ENCODE measurements at places on chromosomes 3 and 15.

GRCh38 chr3:194098081-194098842 is 37.7 kb upstream of the HES1 start:
- no peak for DNase-seq

DNA sequence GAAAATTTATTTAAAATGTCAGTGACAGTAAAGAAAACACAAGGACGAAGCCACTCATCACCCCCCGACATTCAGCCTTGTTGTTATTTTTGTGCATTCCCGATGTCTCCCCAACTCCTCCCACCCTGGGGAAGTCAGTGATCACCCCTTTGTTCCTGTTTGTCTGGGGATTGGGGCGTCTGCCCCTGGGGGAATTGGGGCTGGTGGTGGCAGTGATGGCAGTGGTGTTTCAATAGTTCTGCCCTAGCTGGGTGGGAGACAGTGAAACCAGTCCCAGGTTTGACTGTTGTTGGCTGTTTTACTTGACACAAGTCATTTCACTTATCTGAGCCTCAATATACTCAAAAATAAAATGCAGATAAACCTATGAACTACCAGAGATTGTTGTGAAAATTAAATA is 33.5 kb downstream of the IRAK2 start:
- no peak for DNase-seq

- DNase-seq, result peak; percentile 72
Observed at GRCh38 chr3:72270072-72270681, 485.2 kb upstream of the PROK2 start.

DNA sequence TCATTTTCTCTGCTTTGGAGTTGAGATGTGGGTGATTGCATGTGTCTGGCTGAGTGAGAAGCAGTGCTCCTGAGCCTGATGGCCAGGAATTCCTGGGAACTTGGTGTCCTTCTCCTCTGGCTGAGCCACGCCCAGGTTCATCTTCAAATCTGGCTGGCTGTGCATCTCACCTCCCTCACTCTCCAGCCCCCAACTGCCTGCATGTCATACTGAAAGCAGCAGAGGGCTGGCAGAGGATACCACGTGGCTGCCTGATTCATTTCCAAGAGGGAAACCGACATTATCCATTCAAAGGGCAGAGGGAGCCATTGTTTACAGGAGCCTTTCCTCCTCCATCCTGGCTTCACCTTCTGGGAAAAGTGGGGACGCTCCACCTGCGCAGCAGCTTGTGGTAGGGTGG is 57.4 kb downstream of the ABHD5 start:
- DNase-seq, result no peak

GRCh38 chr3:175432376-175433025 is 573.4 kb downstream of the NAALADL2 start:
- peak; percentile 22 for DNase-seq

DNA sequence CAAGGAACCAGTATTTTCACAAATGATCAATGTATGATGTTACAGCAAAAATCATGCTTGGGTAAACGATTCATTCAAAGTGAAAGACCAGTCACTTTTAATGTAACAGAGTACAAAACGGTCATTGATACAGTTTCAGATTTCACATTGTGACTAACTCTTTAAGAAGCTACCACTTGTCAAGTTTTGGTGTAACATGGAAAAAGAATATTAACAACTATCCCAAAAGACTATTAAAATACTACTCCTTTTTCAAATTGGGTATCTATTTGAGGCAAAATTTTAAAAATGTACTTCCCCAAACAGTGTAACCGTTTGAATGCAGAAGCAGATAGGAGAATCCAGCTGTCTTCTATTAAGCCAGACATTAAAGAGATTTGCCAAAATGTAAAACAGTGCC is 31.7 kb downstream of the AKAP13 start:
- no peak for DNase-seq

- no peak for DNase-seq
Observed at GRCh38 chr15:70995383-70995970, 102.9 kb downstream of the LRRC49 start.

GRCh38 chr3:40753951-40754350 is 229.2 kb downstream of the ZNF621 start:
- no peak for DNase-seq

- peak; percentile 41 for DNase-seq
Observed at GRCh38 chr15:39874890-39875549, 45.0 kb downstream of the GPR176 start.

DNA sequence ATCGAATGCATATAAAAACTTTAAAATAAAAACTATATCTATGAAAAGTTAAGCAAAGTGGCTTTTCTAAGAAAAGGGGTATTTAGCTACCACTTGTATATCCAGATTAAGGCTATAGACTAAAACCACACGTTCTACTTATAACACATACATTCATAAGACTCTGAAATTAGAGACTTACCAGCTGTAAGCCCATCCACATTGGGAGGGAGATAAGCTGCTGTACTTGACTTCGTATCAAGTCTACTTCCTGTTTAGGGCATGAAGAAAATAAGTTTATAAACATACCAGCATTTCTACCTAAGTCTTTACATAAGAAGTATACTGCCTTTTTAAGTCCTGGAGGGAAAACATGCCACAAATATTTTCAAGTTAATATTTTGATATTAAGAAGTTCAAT is 27.7 kb downstream of the AQR start:
- no peak for DNase-seq

GRCh38 chr3:39143051-39143885 is 10.1 kb downstream of the CSRNP1 start:
- DNase-seq, result no peak

DNA sequence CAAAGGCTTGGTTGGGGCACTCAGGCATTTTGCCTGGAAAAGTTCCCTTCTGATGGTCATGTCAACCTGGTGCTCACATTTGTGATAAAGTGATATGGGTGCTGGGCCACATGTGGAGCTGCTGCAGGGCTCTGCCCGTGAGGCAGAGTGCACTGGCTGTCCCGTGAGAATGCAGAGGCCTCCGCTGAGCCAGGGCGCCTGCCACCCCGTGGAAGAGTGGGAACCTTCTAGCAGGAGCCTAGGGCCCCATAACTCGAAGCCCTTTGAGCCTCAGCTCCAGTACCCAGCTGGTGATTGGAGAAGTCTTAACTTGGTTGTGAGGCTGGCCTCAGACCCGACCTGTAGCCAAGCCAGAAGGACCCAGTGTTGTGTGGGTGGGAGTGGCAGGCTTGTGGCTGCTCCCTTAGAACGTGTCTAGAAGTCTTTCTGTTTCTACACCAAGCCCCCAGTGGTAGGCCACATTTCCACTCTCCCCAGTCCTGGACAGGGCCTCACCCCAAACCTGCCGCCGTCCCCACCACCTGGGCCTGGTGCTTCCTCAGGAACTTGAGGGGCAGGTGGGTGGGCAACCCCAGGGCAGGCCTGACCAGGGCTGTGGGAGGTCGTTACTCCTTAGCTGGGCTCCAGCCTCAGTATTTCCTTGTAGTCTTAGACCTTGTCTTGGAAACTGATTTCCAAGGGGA is 19.7 kb downstream of the SEC61A1 start:
- DNase-seq, result no peak

GRCh38 chr15:100559330-100559729 is 30.6 kb upstream of the CERS3 start:
- DNase-seq, result no peak

DNA sequence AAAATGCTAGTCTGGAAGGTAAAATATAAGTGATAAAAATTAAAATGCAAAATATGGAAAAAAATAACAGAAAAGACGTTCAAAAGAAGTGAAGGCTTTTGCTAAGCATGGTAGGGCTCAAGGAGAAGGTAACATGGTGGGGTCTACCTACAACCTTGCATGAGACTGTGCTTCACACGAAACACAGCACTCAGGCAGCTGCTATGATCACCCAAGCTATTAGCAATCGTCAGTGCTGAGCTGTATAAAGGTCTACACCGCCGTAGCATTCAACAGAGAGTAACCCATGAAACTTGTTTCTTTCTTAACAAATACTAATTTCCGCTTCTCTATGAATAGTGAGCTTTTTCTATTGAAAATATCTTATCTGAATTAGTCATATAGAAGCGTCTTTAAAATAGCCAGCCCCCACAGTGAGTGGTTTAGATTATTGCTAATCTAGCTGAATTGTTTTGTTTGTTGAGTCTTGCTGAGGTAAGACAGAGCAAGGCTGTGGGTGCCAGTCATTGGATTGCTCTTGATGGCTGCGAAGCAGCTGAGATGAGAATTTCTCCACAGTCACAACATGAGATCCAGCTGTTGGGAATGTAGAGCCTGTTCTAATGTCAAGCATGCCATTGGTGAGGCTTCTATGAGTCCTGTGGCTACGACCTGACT is 230.0 kb downstream of the KLF13 start:
- no peak for DNase-seq

DNA sequence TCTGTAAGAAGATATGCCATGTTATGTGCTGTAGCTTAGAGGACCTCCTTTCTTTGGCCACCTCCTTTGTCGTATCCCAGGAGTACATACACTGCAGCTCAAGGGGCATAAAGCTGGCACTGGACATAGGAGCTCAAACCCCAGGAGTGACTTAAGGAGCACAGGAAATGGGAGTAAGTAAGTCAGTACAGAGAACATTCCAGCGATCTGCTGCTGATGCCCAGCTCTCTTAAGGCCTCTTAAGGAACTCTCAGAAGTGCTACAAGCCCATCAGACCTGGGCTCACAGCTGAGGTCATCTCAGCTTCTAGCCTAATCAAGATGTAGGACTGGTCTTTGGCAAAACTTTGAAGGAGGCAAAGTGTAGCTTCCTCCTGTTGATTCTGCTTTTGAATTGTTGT is 21.6 kb upstream of the ACTL6A start:
- DNase-seq, result no peak

DNA sequence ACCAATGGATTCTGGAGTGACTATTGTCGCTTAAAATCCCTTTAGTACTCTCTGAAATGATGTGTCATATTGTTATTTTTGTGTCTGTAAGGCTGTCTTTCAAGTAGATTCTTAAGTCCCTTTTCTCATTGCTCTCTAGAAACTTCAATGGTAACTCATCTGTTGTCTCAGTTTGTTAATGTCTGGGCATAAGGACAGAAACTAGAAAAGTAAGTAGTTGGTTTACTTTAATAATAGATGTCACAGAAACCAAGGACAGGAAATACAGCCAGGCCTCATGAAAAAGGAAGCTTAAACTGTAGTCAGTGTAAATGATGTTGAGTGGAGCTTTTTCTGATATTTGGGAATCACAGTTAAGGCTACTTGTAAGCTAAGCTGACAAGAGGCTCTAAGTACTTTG is 730.2 kb upstream of the DPPA4 start:
- no peak for DNase-seq

DNA sequence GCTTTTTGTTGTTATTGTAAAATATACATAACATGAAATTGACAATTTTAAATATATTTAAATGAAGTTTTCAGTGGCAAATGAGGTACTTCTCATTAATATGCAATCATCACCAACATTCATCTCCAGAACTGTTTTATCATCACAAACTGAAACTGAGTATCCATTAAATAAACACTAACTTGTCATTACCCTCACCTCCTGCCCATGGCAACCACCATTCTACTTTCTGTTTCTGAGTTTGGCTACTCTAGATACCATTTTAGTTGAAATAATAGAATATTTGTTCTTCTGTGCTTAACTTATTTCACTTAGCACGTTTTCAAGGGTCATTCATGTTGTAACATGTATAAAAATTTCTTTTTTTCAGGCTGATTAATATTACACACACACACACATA is 834.3 kb downstream of the PLOD2 start:
- DNase-seq, result no peak

GRCh38 chr3:3085782-3086181 is 24.4 kb downstream of the IL5RA start:
- no peak for DNase-seq

GRCh38 chr15:23118208-23118607 is 18.4 kb downstream of the GOLGA6L1 start:
- DNase-seq, result no peak

- no peak for DNase-seq
Observed at GRCh38 chr3:105402287-105402801, 35.6 kb downstream of the ALCAM start.

DNA sequence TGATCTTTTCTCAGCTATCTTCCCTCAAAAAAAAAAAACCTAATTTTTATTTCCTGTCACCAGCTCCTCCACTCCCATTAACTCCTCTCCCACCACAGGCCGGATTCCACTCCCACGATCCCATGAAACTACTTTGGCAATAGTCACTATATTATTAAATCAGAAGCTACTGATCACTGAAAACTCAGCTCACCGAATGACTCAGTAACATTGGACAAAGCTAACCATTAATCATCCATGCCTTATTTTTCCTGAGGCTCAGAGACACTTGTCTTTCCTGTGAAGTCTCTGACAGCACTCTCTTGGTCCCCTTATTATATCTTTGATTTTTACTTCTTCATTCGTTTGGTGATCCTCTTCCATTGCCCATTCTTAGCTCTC is 260.2 kb downstream of the CGGBP1 start:
- no peak for DNase-seq
